Fibroblast of upper back skin (primary cell): ENCODE measurements at places on chromosomes 4 and X.
A peak's percentile ranks its signal among the peaks of the same experiment; 100 is the strongest.

GRCh38 chr4:70737006-70737405 lies 15.2 kb downstream of the RUFY3 start:
- DNase-seq = no peak

DNA sequence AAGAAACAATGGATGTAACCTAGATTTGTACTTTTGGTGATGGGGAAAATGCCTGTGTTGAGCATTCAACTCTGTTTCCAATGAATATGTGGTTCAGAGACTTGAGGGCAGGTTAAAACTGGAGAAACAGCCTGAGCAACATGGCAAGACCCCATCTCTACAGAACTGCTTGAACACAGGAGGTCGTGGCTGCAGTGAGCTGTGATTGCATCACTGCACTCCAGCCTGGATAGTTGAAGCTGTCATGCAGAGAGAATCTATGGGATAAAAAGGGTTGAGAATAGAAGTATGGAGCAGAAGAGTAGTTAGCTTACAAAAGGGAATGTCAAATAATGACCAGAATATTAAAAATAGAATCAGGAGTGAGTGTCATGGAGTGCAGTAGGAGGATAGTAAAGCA lies 134.8 kb upstream of the PDE5A start:
- DNase-seq = no peak

DNA sequence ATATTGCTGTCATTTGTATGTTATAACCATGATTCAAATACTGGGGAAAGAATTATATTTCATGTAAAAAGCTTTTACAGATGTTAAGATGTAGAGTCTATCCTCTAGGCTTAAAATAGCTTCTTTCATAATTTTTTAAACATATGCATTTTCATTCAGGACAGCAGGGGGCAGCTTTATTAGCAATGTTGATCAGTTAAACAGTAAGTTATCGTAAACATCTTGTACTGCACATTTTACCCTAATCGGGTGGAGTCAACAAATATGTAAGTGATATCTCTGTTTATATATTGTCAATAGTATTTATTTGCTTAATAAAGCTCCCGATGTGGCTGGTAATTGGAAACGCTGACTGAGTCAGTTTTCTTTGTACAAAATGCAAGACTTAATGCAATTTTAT lies 142.5 kb upstream of the MED14 start:
- peak; percentile 38 for DNase-seq

- DNase-seq = no peak
Measured at GRCh38 chr4:109147135-109147534, 155.3 kb downstream of the COL25A1 start.

- DNase-seq = no peak
Measured at GRCh38 chr4:8386731-8387130, 53.8 kb downstream of the ACOX3 start.

GRCh38 chr4:111269439-111269838 lies 646.6 kb upstream of the PITX2 start:
- peak; percentile 40 for DNase-seq

- DNase-seq = no peak
Measured at GRCh38 chrX:49879656-49880277, 483 bp downstream of the USP27X start.

DNA sequence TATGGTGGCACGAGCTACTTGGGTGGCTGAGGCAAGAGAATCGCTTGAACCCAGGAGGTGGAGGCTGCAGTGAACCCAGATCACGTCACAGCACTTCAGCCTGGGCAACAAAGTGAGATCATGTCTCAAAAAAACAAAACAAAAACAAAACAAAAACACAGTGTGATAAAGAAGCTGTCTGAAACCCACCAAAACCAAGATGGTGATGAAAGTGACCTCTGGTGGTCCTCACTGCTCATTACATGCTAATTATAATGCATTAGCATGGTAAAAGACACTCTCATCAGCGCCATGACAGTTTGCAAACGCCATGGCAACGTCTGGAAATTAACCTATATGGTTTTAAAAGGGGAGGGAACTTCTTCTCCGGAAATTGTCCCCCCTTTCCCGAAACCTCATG lies 29.4 kb upstream of the OPHN1 start:
- DNase-seq = peak; percentile 60

DNA sequence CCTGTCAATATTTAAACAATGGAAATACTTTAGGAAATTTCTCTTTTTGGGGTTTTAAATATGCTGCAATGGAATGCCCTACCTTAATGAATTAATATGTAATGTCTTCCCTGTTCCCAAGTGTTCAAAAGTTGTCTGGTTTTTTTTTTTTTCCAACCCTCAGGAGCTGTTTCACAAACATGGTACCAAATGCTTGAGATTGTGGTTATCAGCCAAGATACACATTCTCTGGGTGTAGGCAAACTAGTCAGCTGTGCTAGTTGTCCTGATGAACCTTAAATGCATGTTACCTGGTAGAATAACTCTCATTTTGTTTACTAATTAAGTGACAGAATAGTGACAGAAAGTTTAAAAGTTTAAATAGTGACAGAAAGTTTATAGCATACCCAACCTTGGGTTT lies 50.7 kb downstream of the FHL1 start:
- DNase-seq = no peak

GRCh38 chrX:144810539-144810938 lies 436.8 kb upstream of the SPANXN1 start:
- no peak for DNase-seq

- no peak for DNase-seq
Measured at GRCh38 chrX:41688156-41688555, 617 bp upstream of the GPR34 start.

DNA sequence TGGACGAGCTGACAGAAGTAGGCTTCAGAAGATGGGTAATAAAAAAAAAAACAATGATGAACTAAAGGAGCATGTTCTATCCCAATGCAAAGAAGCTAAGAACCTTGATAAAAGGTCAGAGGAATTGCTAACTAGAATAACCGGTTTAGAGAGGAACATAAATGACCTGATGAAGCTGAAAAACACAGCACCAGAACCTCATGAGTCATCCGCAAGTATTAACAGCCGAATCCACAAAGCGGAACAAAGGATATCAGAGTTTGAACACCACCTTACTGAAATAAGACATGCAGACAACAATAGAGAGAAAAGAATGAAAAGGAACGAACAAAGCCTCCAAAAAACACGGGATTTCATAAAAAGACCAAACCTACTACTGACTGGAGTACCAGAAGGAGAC lies 10.5 kb downstream of the NELFA start:
- DNase-seq = no peak

DNA sequence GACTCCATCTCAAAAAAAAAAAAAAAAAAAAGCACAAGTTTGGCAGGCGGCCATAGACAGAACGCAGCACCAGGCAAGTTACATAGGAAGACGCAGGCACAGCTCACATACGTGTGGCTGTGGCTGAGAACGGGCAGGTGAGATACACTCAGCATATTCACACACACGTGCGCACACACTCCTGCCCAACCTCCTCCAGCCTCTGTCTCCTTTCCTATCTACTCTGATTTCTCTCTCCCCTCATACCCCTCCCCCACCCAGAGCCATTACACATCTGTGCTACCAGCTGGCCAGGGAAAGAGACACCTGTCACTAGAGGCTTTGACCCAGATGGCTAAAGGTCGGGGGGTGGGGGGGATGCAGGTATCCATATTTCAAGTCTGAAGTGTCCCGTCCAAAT lies 2.2 kb upstream of the SLC38A5 start:
- DNase-seq = no peak

GRCh38 chr4:42225286-42225685 lies 72.8 kb upstream of the BEND4 start:
- DNase-seq = no peak

DNA sequence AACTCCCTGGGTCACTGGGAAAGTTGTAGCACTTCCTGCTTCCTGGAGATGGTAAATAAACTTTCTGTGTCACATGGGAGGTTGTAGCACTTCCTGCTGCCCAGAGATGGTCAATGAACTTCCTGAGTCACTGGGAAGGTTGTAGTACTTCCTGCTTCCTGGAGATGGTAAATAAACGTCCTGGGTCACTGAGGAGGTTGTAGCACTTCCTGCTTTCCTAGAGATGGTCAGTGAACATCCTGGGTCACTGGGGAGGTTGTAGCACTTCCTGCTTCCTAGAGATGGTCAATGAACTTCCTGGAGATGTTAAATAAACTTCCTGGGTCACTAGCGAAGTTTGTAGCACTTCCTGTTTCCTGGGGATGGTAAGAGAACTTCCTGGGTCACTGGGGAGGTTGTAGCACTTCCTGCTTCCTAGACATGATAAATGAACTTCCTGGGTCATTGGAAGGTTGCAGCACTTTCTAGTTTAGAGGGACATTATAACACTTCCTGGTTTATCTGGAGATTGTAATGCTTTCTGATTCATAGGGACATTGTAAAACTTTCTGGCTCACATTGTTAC lies 62.3 kb upstream of the CD99 start:
- DNase-seq = no peak

GRCh38 chr4:173024203-173024602 lies 144.4 kb upstream of the GALNT7 start:
- no peak for DNase-seq

DNA sequence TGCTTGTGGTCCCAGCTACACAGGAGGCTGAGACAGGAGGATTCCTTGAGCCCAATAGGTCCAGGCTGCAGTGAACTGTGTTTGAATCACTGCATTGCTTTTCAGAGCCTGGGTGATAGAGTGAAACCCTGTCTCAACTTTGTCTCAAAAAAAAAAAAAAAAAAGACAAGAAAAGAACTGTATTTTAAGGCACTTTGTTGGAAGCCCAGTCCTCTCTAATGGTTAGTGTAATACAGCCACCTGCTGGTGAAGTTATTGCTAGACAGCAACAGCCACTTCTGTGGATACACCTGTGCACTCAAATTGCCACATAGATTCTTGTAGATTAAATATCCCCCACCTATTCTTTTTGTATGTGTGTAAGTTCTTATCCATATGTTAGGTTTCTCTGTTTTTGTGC lies 10.1 kb upstream of the FGG start:
- DNase-seq = peak; percentile 41

GRCh38 chr4:116953947-116954346 lies 131.4 kb downstream of the TRAM1L1 start:
- DNase-seq = no peak

- no peak for DNase-seq
Measured at GRCh38 chrX:78314561-78314960, 12.8 kb downstream of the CYSLTR1 start.

DNA sequence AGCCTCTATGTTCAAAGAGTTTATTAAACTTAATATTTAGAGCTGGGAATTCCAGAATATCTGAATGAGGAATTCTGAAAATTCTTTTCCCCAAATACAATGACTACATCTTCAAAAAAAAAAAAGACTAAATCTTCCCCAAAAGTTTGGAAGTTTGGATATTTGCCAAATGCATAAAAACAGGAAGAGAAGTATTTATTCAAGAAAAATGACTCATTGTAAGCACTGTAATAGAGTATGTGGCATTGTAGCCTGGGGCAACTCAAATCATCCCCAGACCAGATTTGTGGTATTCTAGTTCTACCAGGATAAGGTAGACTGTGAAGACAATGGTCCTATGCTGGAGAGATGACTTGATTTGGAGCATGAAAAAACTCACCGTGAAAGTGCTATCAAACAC lies 78.5 kb upstream of the PDHA2 start:
- peak; percentile 18 for DNase-seq

- DNase-seq = no peak
Measured at GRCh38 chrX:49300703-49301102, 2.7 kb upstream of the GAGE10 start.

DNA sequence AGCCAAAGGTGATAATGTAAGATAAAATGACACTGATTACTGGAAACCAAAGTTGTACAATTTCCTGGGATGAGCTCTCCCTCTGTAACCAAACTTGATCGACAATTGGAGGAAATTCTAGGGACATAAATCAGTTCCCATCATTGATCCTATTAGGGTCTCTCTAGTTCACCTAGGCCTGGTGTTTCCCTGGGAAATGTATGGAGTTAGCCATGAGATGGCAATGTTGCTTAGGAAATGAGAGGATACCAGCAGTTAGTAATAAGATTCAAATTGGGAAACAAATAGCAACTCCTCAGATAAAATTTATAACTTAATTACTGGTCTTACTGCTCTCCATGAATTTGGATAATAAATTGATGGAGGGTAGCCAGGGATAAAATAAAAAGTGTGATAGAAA lies 52.2 kb downstream of the SPATA18 start:
- DNase-seq = peak; percentile 45

DNA sequence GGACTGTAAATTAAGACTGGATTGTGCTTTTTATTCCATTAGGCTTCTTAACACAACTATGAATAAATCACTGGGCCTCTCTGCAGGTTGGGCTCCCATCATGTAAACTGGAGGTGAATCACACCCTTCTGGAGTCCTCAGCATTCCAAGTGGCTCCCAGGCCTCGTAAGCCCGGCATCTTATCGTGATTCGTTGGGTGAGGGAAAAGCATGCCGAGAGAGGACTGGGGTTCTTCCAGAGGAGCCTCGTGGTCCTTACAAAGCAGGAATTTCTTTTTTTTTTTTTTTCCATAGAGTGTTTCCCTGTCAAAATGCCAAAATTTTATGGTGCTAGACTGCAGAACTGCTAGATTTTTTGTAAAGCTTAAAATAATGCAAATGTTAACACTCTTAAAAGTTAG lies 20.0 kb downstream of the CLDN22 start:
- peak; percentile 60 for DNase-seq
